ENCODE measurements at places on chromosomes 7 and 10.
A peak's percentile ranks its signal among the peaks of the same experiment; 100 is the strongest.

GRCh38 chr10:80596391-80597257, 58.9 kb downstream of the SH2D4B start:
- DNase-seq: peak; percentile 31

DNA sequence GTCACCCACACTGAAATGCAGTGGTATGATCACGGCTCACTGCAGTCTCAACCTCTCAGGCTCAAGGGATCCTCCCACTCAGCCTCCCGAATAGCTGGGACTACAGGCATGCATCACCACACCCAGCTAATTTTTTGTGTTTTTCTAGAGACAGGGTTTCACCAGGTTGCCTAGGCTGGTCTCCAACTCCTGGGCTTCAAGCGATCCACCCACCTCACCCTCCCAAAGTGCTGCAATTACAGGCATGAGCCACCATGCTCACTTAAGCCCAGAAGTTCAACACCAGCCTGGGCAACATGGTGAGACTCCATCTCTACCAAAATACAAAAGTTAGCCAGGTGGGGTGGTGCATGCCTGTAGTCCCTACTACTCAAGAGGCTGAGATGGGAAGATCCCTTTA, 33.5 kb downstream of the GDI2 start:
- no peak for DNase-seq

GRCh38 chr7:42385912-42386311, 148.9 kb upstream of the GLI3 start:
- DNase-seq: no peak

DNA sequence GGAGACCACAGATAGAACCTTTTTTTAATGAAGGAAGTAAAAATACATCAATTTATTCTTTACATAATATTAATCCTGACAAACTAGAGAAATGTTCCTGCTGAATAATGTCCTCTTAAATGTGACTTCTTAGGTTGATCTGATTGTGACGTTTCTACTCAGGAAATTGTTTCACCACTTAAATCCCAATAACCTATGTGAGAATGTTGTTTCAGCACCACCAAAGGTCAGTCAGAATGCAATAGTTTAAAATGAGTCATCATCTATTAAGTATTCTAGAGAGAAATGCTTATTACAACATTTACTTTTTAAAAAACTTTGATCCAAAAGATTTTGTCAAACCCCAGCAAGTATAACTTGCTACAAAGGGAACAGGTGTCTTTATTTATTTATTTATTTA, 155.4 kb upstream of the CACNA2D1 start:
- DNase-seq: no peak

DNA sequence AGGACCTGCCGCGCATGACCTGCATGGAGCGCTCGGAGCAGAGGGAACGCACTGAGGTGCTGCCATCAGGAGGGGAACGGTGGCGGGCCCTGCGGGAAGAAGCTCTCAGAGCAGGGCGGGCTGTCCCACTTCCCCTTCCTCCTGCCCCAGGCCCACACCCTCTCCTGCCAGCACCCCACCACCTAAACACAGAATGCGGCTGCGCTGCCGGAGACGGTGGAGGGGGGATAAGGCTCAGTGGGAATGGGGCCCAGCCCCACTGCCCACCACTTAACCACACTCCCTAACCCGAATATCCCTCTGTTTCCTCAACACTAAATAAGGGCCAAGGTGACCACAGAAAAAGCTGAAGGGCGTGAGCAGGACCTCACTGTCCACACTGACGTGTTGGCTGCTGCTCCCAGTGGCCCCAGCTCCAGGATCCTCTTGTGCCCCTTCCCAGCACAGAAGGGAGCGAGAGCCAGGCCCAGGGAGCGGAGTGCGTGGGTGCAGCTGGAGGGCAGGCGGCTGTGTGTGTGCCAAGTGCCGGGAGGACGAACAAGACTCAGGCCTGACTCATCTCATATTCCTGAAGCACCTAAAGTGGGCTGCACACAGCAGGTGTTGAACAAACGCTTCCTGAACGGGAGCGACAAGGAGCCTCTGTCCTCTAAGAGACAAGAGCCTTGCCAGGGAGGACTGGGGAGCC, 116.8 kb downstream of the MAD1L1 start:
- no peak for DNase-seq

DNA sequence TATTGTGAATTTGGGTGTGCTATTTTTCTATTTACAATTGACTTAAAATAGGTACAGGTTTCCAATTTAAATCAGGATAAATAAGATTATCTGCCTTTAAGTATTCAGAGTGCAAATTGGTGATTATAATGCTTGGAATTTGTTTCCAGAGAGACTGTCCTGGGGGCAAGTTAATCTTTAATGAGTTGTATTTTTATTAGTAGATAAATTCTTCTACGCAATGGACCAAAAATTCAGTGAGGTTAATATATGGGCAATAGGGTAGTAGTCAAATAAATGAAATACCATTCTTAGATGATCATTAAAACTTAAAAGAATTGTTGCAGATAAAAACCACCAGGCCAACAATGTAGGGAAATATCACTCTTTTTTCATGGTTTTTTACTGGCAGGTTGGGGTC, 3.4 kb downstream of the BICC1 start:
- DNase-seq: no peak

DNA sequence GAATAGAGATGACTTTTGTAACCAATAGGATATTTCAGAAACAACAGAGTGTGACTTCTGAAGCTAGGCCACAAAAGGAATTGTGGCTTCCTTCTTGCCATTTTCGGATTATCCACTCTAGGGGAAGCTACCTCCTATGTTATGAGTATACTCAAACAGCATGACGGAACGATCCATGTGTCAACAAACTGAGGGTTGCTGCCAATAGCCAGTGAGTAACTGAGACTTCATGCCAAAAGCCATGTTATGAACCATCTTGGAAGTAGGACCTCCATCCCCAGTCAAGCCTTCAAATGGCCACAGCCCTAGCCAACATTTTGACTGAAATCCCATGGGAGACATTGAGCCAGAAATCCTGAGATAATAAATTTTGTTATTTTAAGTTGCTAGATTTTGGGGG, 69.0 kb upstream of the IL6 start:
- no peak for DNase-seq

- DNase-seq: no peak
Observed at GRCh38 chr7:138889582-138890498, 91.3 kb downstream of the KIAA1549 start.

DNA sequence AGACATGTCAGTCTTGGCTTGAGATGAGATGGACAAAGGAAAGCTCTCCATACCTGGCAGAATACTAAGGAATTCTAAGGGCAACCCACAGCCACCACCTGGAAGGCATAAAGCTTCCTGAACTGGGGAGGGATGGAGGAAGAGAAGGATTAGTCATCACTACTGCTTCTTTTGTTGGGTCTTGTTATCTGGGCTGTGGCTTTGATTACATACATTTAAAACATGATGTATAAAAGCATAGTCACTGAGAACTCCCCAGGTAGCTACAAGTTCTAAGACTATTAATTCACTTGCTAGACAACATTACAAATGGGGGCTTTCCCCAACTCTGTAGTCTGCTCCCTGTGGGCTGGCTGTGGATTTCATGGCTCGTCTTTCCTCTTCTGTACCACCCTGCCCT, 58.2 kb downstream of the RBM33 start:
- DNase-seq: no peak

DNA sequence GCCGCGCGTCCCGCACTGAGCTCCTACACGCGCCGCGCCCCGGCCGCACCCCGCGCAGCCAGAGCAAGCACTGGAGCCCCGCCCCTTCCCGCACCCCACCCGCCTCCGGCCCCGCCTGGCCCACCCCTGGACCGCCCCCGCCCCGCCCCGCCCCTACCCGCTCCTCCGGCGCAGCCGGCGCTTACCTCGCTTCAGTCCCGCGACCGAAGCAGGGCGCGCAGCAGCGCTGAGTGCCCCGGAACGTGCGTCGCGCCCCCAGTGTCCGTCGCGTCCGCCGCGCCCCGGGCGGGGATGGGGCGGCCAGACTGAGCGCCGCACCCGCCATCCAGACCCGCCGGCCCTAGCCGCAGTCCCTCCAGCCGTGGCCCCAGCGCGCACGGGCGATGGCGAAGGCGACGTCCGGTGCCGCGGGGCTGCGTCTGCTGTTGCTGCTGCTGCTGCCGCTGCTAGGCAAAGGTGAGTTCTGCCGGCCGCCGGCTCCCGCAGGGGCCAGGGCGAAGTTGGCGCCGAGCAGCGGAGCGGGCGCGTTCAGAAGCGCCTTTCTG, at the start of gene RET:
RET (plus strand) TSS at position 194 of the 545 bp plus-strand sequence; CDS start at position 384, 190 bp downstream.
- no peak for DNase-seq

- DNase-seq: no peak
Observed at GRCh38 chr10:14474656-14475055, 143.9 kb upstream of the FRMD4A start.

GRCh38 chr10:68301301-68301700, 30.6 kb upstream of the HNRNPH3 start:
- no peak for DNase-seq

DNA sequence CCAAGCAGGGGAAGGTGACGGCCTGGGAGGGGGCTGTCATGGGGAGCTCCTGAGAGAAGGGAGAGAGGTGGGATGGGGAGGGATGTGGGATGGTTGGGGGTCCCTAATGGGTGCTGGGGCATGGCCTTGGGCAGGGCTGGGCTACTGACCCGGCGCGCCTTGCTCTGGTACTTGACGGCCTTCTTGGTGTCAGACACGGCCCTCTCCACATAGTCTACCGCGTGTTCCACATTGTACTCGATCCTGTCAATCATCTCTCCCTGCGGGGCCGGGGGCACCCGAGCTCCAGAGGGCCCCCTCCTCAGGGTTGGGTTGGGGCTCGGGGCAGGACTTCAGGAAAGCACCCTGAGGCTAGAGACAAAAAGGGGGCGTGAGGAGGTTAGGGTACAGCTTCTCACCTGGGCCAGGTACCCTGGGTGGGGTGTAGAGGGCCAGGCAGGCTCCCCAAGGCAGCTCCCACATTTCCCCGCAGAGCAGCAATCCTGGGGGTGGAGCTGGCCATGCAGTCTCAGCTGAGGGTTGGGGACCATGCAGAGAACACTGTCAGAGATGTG, 17.3 kb downstream of the BUD23 start:
- DNase-seq: no peak

GRCh38 chr7:44650242-44650641, 43.8 kb downstream of the OGDH start:
- DNase-seq: no peak

DNA sequence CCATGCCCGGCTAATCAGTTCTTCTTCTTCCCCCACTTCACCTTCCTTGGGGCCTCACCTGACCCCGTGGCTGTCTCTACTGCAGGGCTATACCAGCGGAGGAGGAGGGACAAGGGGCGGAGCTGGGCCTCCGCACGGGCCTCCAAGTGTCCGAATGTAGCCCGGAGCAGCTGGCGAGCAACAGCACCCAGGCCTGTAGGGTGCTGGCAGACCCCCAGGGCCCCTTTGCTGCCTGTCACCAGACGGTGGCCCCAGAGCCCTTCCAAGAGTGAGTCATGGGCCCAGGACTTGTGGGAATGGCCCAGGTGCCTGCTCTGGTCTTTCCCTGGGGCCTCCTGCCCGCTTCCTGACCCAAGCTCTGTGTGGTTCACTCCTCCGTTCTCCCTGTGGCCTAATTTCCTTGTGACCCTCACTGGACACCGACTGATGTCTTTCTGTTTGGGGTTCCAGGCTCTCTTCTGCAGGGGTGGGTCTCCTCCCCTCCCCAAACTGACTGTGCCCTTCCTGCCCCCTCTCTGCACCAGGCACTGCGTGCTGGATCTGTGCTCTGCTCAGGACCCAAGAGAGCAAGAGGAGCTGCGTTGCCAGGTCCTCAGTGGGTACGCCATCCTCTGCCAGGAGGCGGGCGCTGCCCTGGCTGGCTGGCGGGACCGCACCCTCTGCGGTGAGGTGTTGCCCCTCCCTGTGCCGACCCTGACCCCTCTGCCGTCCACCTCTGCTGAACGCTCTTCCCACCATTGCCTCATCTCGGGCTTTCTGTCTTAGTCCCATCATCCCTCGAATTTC, 35.2 kb downstream of the EPHB4 start:
- DNase-seq: no peak

- DNase-seq: peak; percentile 75
Observed at GRCh38 chr10:96765406-96766240, 45.3 kb upstream of the PIK3AP1 start.

DNA sequence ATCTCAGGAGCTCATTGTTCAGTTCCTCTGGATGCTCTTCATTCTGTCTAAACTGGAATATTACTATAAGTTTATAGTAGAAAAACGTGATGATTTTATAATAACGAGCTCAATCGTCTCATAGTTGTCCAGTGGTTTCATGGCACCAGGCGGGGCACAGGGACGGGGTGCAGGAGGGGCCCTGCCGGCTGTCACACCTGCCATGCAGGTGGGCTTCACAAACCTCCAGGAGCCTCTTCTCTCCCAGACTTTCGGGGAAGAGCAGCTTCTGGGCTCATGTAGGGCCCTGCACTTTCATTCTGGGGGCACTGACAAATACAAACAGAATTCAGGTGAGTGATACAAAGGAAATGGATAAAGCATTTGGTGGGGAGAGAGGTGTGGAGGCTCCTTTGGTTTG, 146.9 kb upstream of the KLF6 start:
- DNase-seq: no peak

DNA sequence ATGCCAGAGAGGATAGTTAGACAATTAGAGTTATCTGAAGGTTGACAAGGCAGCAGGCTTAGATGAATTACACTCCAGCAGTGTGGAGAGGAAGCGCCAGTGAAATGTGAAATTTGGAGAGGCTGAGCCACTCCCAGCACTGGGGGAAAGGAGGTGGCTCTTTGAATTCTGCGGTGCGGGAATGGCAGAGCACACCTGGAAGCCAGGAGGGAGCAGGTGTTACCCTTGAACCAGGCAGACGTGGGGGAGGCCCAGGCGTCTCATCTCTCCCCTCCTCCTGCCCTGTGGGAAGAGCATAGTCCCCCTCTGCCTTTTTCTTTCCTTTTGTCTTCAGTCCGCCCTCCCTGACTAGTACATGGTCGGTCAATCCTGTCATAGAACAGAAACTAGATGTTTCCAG, 203.1 kb downstream of the DPP6 start:
- DNase-seq: no peak

DNA sequence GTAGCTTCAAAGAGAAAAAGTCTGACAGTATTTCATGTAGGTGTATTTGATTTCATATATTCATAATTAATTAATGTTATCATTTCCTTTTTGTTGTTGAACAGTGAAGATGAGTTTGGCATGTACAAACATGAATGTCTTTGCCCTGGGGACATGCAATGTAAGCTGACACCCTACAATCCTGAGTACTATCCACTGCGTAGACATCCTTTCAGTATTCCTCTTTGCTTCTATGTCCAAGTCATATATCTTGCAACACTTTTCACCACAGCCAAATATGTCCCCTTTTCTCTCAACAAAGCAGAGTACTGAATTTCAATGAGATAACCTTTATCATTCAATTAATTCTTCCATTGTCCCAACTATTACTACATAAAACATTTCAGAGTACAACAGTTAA, 93.6 kb downstream of the GPR37 start:
- no peak for DNase-seq

- DNase-seq: no peak
Observed at GRCh38 chr7:85184599-85185423, 2.0 kb downstream of the SEMA3D start.

DNA sequence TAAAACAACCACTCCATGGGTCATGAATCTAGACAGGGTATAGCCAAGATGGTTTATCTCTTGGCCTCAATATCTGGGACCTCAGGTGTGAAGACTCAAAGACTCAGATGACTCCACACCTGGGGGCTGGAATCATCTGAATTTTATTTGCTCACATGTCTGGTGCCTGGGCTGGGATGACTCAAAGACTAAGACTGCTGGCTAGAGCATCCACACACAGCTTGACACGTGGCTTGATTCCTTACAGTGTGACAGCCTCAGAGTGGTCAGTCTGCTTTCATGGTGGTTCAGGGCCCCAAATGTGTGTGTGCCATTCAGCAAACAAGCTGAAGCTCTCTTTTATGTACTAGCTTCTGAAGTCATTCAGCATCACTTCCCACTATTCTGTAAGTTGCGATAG, 333.7 kb downstream of the RNLS start:
- DNase-seq: no peak

GRCh38 chr10:93806903-93807302, 49.2 kb downstream of the LGI1 start:
- no peak for DNase-seq
